Activated gamma-delta T cell treated with Interleukin-2 at 50 U/mL for 16 hours (primary cell): ENCODE measurements at places on chromosomes 11 and 22.
A peak's percentile ranks its signal among the peaks of the same experiment; 100 is the strongest.

GRCh38 chr11:107844041-107844440 is 14.5 kb downstream of the SLC35F2 start:
- no peak for DNase-seq

- DNase-seq: no peak
These were observed 148.3 kb downstream of the TRPC6 start for GRCh38 chr11:101435408-101435973.

GRCh38 chr22:31436132-31436531 is 36.7 kb downstream of the DRG1 start:
- DNase-seq: no peak

DNA sequence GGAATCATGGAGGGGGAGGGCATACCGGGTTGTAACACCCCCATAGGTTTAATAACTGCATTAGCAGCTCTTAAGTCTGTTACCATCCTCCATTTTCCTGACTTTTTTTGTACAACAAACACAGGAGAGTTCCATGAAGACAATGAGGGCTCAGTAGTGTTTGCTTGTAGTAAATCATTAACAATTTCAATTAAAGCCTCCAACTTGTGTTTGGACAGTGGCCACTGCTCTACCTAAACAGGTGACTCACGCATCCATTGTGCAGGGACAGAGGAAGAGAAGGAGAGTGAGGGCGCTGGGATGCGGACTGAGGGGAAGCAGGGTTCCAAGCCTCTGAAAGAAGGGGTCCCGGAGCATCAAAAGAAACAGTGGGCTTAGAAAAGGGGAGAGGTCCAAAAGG is 21.3 kb upstream of the MTNR1B start:
- DNase-seq: no peak

DNA sequence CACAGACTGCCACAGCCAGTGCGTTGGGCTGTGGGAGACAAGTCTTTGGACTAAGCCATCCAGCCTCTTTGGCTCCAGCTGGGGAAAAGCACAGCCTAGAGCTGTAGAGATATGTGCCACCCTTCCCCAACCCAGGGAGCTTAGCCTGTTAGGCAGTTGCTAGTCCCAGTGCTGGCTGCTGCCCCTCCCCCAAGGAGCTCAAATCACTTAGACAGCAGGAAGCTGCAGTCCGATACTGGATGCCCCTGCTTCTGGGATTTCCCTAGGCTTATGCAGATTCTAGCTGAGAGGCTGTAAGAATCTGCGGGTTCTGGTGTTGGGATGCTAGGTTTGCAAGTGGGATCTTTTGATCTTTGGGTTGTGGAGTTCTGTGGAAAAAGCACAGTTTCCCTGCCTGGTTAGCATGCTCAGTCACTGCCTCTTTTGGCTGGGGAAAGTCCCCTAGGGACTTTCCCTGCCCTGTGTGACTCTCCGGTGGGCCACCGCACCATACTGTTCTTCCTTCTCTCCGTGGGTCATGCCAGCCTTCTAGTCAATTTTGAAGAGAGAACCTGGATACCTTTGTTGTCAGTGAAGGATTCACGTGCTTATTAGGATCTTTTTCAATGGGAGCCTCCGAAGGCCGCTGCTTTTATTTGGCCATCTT is 792.0 kb downstream of the KCNA4 start:
- no peak for DNase-seq

- peak; percentile 42 for DNase-seq
These were observed 841 bp upstream of the EIF4G2 start for GRCh38 chr11:10809373-10810160.

DNA sequence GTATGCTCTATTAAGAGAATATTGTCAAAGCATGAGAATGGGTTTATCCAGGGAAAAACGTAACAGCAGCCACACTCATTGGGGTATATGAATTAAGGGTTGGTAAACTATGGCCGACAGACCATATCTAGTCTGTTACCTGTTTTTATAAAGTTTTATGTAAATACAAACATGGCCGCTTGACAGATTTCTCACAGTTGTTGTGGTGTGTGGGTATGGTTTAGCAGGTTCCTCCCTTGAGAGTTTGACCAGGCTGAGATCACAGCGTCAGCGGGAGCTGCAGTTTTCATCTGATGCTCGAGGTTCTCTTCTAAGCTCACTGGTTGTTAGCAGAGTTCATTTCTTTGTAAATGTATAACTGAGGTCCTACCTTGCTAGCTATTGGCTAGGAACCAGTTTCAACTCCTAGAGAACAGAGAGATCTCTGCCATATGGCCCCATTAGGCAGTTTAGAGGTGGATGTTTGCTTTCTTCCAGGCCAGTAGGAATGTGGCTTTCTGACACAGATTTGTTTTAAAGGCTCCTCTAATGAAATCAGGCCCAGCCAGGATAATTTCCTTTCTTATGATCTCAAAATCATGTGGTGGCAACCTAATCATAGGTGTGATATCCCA is 45.5 kb upstream of the GRIK4 start:
- DNase-seq: no peak

GRCh38 chr11:96019810-96020747 is 96.2 kb upstream of the MTMR2 start:
- DNase-seq: no peak

DNA sequence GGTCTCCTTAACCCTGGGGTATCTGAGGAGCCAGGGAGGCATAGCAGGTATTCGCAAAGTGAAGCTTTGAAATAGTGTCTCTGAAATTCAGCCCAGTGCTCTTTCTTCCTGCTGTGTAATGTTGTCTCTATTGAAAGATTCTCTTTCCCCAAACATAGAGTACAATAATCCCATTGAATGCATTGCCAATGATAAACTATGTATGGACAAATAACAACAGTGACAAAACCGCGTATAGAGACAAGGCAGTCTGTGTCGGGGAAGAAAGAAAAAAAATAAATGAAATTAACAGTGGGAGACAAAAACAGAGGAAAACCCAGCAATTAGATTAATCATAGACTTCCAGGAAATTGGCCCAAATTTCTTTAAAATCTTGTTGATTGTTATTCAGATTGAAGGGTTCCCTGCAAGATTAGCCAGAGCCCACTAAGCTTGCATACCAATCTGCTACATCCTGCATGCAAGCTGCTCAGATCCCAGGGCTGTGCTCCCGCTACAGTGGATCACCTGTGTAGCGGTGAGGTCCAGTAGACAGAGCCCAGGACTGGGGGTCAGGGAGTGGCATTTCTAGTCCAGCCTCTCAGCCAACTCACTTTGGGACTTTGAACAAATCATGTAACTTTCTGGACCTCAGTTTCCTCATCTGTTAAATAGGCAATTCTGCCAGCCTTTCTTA is 492.8 kb downstream of the INSC start:
- DNase-seq: no peak

DNA sequence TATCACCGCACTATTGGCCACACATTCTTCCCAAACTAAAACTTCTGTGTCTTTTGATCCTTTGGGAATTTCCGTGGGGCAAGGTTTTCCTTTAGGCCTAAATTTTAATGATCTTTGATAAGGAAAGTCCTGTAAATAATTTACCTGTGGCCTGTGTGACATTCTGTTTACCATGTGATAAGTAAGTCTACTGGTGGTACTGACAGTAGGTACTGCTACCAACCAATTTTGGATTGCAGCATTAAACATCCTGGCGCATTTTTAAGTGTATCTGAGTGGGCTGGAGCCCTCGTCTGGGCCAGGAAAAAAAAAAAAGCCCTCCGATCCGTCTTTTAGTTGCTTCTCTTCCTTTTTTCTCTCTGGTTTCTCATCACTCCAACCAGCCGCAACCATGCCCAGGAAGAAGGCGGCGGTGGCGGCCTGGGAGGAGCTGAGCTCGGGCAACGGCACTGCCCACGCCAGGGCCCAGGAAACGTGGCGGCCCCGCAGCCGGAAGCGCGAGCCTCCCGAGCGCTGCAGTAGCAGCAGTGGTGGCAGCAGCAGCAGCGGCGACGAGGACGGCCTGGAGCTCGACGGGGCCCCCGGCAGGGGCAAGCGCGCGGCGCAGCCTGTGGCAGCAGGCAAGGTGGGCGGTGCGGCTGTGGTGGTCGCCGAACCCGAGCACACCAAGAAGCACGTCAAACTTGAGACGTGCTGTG is 33.6 kb downstream of the ASRGL1 start:
- DNase-seq: peak; percentile 31

DNA sequence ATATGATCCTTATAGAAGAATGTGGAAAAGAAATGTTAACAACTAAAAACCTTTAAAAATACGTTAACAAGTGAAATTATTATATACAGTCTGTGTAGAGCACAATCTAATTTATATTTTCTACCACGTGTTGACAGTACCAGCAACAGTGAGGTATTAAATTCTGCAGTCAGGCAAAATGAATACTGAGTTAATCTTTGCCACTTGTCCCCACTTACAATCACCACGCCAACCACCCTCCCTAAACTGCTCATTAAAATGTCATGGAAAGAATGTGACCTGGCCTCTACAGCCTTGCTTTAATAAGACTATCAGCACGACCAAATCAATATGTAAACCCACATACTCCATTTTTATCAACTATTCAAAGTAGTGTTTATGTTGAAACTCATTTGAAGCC is 28.5 kb upstream of the EIF3M start:
- no peak for DNase-seq

DNA sequence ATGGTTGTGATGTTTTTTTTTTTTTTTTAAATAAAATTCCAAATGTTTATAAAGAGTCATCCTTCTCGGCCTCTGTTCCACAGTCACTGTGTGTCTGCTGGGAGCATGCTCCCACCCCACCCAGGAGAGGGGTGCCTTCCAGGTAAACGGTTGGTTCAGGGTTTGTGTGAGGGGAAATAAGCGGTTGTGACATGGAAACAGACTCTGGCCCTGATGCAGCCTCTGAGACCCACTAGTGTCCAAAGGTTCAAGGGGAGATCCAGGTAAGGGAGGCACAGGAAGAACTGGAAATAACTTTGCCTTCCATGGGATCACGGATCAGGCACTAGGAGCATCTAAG is 6.0 kb upstream of the GAS2L1 start:
- DNase-seq: no peak

- no peak for DNase-seq
These were observed 9.7 kb upstream of the SIK3 start for GRCh38 chr11:117107701-117108590.

GRCh38 chr11:15157606-15158137 is 42.9 kb downstream of the INSC start:
- DNase-seq: no peak

DNA sequence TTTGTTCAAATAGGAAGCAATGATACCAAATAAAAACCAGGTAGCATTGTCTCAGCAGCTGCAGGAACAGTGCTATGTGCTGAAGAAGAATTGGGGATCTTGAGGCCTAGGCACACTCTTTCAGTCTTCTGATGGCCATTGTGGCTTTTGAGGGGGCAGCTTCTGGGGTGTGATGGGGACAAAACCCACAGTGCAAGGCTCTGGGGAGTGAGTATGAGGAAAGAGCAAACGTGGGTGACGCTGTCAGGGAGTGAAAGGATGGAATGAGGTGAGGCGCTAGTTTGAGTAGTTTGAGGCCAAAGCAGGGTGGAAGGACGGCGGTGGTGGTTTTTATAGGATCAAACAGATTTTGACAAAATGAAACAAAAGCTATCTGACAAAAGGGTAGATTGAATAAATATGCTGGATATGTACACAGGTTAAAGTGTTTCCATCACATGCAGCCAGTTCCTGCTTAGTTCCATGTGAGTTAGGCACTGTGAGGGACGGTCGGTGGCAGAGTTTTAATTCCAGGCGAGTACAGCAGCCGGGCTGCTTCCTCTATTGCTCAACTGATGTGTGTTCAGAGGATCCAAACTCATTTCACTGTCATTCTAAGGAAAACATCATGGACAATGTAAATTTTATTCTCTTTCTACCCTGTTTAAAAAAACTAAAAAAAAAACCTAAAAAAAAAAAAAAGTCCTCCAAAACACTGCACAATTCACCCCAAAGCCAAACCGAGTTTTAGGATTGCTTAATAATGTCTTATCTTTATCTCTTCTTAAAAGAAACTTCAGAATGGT is 18.9 kb downstream of the ADAMTS15 start:
- DNase-seq: no peak

DNA sequence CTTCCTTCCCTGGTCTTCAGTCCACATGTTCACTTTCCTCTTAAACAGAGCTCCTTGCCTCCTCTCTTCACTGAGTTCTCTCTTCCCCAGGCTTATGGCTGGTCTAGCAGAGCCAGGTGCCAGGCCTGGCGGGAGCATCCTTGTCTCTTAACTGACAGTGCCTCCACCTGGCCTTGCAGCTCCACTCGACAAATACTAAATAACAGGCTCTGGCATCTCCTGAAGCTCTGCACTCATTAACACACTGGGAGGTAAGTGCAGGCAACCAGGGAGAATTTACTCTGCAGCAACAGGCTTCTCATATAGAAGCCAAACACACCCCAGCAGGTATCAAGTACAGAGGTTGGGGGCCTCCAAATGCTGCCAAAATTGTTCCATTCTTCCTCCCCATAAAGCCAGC is 438.1 kb downstream of the SOX6 start:
- no peak for DNase-seq

DNA sequence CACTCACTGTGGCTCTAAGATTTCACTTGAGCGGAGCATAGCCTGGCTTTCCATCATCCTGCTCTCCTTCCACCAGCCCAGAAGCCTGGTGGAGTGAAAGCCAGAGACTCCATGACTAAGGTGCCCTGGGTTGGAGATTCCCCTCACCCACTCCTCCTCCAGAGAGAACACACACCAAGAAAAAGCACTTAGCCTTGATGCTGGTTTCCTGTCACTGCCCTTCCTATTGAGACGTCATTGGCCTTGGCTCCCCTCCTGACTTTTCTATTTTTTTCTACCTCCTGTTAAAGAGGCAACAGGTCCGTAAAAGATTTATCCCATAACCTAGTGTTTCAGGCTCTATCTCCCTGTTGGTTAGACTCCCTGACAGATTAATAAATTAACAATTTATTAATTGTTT is 38.5 kb upstream of the APLNR start:
- no peak for DNase-seq

DNA sequence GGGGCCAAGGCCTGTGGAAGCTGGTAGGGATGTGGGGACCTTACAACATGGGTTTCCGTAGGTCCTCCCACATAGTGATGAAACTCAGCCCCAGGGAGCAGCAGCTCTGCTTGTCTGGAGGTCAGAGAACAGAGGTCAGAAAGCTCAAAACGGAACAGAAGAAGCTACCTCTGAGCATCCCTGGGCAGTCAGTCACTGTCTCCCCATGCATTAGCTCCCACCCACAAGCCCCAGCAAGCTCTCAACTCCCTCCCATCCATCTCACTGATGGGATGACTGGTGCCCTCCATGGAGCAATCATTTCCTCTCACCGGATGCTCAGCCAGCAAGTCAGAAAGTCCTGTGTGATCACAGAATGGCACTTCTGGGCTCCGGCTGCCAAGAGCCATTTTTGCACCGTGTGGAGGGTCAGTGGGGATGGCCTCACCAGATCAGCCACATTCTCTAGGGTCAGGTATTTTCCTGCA is 1.9 kb downstream of the TPP1 start:
- no peak for DNase-seq

GRCh38 chr11:20011307-20011951 is 148.8 kb downstream of the DBX1 start:
- no peak for DNase-seq

GRCh38 chr11:109749476-109749875 is 327.5 kb downstream of the C11orf87 start:
- DNase-seq: no peak

DNA sequence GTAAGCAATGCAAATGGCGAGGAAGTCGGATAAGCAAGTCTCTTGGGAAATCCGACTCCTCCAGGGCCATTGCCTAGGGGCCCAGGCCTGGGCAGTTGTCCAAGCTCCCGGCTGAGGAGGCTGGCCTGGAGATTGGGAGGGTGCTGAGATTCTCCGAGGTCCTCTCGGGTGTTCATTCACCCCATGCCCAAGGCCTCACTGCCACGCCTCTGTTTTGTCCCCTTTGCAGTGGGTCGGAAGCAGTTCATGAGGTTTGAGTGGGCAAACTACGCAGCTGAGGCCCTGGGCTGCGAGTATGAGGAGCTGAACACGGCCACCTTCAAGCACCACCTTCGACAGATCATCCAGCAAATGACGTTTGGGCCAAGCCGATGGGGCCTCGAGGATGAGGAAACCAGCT is 81.3 kb downstream of the MYO18B start:
- no peak for DNase-seq
